B cell (primary cell): ENCODE measurements at places on chromosomes 6 and 20.

- no peak for DNase-seq
Measured at GRCh38 chr6:53628354-53629119, 37.0 kb downstream of the KLHL31 start.

DNA sequence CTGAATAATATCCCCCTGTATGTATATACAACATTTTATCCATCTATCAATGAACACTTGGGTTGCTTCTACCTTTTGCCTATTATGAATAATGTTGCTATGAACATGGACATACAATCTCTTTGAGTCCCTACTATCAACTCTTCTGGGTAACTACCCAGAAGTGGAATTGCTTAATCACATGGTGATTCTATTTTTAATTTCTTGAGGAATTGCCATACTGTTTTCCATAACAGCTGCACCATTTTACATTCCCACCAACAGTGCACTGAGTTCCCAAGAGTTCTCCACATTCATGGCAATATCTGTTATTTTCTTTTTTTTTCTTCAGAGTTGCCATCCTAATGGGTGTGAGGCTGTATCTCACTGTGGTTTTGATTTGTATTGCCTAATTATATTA is 88.3 kb downstream of the ZHX3 start:
- DNase-seq: no peak

DNA sequence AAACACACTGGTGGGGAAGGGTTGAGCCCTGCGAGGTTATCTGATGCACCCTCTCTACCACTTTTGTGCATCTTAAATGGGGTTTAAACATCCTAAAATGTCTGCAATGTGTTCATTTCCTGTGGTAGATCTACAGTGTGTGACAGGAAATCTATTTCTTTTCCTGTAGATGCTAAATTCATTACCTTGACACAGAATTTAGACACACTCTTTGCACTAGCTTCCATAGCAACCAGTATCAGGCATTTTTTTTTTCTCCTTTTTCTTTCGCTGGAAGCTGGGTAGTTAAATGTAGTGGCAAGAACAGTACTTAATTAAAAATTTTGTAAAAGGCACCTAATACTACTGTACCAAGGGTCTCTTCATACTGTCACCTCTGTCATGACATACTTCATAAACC is 141.1 kb downstream of the RFPL4B start:
- DNase-seq: no peak

DNA sequence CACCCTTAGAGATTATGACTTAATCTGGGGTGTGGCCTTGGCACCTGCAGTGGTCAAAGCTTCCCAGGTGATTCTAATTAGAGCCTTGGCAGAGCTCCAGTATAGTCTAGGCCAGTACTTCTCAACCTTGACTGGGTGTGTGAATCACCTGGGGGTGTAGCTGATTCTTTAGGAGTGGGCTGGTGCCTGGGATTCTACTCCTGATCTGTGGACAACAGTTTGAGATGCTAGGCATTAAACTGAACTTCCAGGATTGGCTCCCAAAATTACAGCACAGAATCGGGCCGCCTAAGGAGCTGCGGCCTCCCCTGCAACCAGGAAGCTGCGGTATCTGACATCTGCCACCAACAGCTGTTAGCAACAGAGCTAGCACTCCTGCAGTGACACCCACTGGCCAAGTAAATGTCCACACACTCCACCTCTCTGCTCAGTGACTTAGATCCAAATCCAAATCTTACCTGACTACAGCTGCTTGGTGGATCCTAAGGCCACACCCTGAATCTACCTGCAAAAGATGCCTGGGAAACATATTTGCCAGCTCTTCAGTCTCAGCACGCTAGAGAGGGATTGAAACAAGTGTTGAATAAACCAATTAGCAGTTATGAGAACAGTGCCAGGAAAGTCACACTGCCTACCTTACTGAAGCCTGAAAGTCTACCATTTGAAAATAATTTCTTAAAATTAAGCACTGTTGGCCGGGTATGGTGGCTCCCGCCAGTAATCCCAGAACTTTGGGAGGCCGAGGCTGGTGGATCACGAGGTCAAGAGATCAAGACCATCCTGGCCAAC is 126.7 kb downstream of the UNC5CL start:
- DNase-seq: peak; percentile 32

DNA sequence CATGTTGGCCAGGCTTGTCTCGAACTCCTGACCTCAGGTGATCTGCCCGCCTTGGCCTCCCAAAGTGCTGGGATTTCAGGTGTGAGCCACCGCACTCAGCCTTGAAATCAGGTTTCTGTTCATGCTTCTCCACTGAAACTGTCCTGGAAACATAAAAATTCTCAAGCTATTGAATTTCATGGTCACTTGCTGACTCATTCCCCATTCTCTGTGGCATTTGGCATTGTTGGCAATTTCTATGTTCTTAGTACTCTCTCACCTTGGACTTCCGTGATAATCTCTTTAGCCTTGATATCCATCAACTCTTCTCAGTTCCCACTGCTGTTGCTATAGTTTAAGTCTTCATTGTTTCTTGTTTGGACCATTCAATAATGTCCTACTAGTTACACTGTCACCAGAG is 6.2 kb downstream of the SEL1L2 start:
- no peak for DNase-seq

DNA sequence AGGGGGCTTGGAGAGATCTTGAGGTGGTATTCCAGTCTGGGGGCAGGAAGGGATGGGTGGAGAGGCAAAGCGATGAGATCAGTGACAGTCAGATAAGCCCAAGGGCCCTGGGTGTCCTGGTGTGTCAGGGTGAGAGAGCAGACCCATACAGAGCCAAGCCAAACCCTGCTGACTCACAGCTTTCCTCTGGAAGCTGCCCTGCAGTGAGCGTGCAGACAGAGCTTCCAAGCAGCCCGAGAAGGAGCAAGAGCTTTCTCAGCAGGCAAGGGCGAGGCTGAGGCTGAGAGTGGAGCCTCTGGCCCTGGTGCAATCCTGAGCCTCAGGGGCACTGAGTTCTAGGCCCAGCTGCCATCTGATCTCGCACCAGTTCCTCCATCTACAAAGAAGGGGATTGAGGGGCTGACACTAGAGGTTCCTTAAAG is 91.1 kb upstream of the HIVEP1 start:
- no peak for DNase-seq

GRCh38 chr20:63756648-63756991 is 17.0 kb downstream of the SLC2A4RG start:
- DNase-seq: no peak

DNA sequence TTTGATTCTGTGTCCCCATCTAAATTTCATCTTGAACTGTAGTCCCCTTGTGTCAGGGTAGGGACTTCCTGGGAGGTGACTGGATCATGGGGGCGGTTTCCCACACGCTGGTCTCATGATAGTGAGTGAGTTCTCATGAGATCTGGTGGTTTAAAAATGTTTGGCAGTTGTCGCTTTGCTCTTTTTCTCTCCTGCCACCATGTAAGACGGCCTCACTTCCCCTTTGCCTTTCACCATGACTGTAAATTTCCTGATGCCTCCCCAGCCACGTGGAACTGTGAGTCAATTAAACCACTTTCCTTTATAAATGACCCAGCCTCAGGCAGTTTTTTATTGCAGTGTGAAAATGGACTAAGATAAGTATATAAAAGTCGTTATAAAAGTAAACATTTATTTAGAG is 80.5 kb upstream of the SGK1 start:
- peak; percentile 54 for DNase-seq

- no peak for DNase-seq
Measured at GRCh38 chr6:33902457-33902853, 98.7 kb upstream of the MLN start.

- no peak for DNase-seq
Measured at GRCh38 chr6:119676961-119677360, 327.4 kb upstream of the MAN1A1 start.

GRCh38 chr6:149094934-149095351 is 222.6 kb upstream of the TAB2 start:
- DNase-seq: no peak

GRCh38 chr6:71387179-71387578 is 98.6 kb downstream of the OGFRL1 start:
- DNase-seq: no peak

GRCh38 chr6:127634178-127634577 is 57.2 kb downstream of the C6orf58 start:
- DNase-seq: no peak
